ENCODE measurements at places on chromosomes 4 and X.

DNA sequence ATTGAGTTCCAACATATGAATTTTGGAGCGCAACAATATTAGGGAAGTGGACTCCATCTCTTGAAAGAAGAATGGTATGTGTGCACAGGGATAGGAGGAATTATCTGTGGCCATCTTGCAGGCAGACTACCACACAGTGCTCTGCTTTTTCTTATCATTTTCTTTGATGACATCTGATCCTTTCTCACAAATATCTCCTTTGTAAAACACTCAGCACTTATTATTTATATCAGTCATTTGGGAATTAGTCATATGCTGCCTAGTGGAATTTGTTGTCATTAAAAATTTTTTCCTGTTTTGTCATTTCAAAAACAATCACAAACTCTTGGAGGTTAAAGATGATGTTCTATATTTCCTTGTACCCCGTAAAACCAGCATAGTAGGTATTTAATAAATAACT is 444.3 kb upstream of the ATOH1 start:
- no peaks in the 10 kb centered on the region for H3K27me3 ChIP-seq
- DNase-seq: no peak
- no peak overlapping the region for H3K27ac ChIP-seq
- no peak overlapping the region for H3K4me3 ChIP-seq
- no peaks in the 10 kb centered on the region for H3K36me3 ChIP-seq
- no peaks in the 10 kb centered on the region for H3K4me1 ChIP-seq

DNA sequence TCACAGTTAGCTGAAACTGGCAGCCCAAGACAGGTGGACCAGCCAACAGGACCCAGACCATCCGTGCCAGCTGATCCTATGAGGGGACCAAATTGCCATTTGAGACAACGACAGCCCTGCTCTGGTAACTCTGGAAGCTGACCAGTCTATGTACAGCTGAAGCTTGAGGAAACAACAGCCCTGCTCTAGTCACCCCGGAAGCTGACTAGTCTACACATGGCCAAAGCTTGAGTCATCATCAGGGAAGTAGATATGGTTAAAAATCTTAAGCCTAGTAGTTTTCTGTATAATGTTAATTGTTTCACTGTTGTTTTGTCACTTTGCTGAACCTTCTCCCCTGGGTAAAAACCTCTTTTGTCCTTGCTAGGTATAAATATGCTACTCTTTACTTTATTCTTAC is 905.4 kb upstream of the NDST4 start:
- no peaks in the 10 kb centered on the region for H3K27me3 ChIP-seq
- DNase-seq: no peak
- no peaks in the 10 kb centered on the region for H3K4me1 ChIP-seq
- no peak overlapping the region for H3K4me3 ChIP-seq

DNA sequence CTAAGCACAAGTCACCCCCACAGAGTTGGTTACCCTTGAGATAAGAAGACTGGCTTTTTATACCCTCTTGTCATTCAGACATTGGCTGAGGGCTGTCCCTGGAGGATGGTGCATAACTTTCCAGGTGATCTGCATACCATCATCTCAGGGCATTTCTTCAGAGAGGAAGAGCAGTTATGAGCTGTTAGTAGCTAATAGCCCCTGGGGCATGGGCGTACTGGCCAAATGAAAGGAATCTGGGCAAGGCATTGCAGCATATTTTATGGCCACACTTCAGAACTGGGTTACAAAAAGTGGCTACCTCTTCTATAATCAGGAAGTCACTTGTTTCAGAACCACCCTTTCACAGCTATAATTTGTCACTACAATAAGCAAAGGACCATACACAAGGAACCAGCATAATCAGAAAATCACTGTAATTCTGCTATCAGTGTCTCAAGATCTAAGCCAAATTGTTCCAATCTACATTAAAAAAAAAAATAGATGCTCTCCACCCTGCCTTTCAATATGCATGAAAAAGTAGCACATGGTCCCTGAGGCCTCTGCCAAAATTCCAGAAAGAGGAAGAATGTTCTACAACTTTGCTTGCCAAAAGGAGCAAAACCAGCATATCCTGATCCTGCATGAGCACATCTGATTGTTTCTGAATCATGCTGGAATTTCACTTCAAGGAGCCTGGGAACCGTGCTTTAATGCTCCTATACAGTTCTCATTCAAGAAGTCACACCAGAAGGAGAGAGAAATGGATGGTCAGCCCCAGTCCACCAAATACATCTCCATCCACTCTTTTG is 92.0 kb downstream of the TMEM144 start:
- no peak overlapping the region for H3K4me3 ChIP-seq
- H3K27me3 ChIP-seq: no peaks in the 10 kb centered on the region
- no peaks in the 10 kb centered on the region for H3K36me3 ChIP-seq
- H3K27ac ChIP-seq: no peak overlapping the region

- H3K27me3 ChIP-seq: no peaks in the 10 kb centered on the region
- no peaks in the 10 kb centered on the region for H3K4me1 ChIP-seq
- H3K27ac ChIP-seq: no peak overlapping the region
- no peak overlapping the region for H3K4me3 ChIP-seq
- H3K36me3 ChIP-seq: no peaks in the 10 kb centered on the region
Measured at GRCh38 chr4:154140869-154141268, 350.7 kb downstream of the DCHS2 start.

DNA sequence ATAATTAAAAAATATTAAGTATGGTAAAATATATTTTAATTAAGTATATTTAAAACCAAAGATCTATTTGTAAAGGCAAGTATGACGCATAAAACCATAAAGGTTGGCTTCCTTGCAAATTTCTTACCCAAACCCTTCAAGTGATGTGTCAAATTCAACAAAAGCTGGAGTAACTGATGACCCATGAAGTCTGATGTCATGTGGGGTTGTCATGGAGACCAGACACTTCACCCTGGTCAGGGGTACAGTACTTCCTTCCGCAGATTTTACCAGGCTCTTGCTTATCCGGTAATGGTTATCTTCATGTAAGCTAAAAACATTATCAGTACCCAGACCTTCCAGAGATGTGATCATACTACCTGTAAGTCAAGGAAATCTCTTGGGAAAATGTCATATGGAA is 170.1 kb downstream of the WDFY3 start:
- DNase-seq: no peak
- no peaks in the 10 kb centered on the region for H3K27me3 ChIP-seq
- no peak overlapping the region for H3K27ac ChIP-seq
- no peak overlapping the region for H3K4me3 ChIP-seq
- no peaks in the 10 kb centered on the region for H3K4me1 ChIP-seq

DNA sequence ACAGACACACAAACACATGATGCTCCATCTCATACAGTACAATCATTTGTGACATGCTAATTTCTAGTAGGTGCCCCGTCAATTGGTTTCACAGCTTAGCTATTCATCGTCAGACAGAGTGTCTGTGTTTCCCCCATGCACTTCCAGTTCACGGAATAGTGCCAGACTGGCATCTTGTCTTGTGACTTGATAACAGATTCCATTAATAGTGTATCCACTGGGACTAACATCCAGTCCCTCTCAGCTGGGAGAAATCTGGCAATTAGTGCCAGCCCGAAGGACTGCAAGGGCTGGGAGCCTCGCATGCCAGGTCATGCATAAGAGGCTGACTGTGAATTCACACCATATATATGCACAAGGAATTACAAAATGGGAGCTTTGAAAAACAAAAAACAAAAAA is 20.2 kb upstream of the GATB start:
- DNase-seq: no peak
- H3K27me3 ChIP-seq: no peaks in the 10 kb centered on the region
- no peak overlapping the region for H3K27ac ChIP-seq
- no peaks in the 10 kb centered on the region for H3K36me3 ChIP-seq
- H3K4me1 ChIP-seq: no peaks in the 10 kb centered on the region

- no peaks in the 10 kb centered on the region for H3K4me1 ChIP-seq
- no peak overlapping the region for H3K4me3 ChIP-seq
- no peaks in the 10 kb centered on the region for H3K27me3 ChIP-seq
- no peaks in the 10 kb centered on the region for H3K36me3 ChIP-seq
- DNase-seq: no peak
Measured at GRCh38 chr4:14028862-14029261, 401.3 kb upstream of the BOD1L1 start.

DNA sequence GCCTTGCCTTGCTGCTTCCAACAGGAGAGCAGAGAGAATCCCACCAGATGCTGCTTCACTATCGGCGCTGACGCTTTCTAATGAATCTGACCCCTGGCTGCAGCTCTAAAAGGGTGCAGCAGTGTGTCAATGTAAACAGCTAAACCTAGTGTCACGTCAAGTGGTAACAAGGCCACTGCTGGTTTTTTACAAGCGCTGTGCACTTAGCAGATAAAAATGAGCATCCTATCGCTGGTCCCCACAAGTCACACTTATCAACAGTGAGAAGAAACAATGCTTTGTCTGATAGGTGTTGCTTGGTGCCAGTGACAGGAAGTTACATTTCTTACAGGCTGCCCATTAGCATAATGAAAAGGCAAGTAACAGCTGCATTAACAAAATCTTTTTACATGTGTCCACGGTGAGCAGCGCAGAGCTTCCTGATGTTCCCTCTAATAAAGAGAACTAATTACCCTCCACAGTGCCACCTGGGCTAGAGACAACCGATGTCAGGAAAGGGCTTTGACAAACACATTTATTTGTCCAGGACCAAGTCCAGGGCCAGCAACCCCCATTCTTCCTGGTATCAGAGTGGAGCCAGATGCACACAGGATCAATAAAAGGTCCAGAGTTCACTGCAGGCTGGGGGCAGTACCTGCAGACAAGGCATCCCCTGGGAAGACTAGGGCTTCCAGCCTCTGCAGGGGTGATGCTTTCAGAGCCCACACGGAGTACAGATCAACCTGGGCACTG is 176.0 kb downstream of the MGST2 start:
- no peaks in the 10 kb centered on the region for H3K4me1 ChIP-seq
- no peak for DNase-seq
- H3K27ac ChIP-seq: no peak overlapping the region
- H3K27me3 ChIP-seq: no peaks in the 10 kb centered on the region
- no peak overlapping the region for H3K4me3 ChIP-seq

- H3K27ac ChIP-seq: no peak overlapping the region
- H3K27me3 ChIP-seq: no peaks in the 10 kb centered on the region
- H3K4me3 ChIP-seq: no peak overlapping the region
- H3K36me3 ChIP-seq: no peaks in the 10 kb centered on the region
Measured at GRCh38 chr4:42965326-42965725, 72.8 kb downstream of the GRXCR1 start.

GRCh38 chr4:104449537-104449936 is 45.2 kb downstream of the CXXC4 start:
- H3K4me1 ChIP-seq: no peaks in the 10 kb centered on the region
- no peaks in the 10 kb centered on the region for H3K36me3 ChIP-seq
- no peak overlapping the region for H3K27ac ChIP-seq
- H3K27me3 ChIP-seq: no peaks in the 10 kb centered on the region
- DNase-seq: no peak
- H3K4me3 ChIP-seq: no peak overlapping the region

DNA sequence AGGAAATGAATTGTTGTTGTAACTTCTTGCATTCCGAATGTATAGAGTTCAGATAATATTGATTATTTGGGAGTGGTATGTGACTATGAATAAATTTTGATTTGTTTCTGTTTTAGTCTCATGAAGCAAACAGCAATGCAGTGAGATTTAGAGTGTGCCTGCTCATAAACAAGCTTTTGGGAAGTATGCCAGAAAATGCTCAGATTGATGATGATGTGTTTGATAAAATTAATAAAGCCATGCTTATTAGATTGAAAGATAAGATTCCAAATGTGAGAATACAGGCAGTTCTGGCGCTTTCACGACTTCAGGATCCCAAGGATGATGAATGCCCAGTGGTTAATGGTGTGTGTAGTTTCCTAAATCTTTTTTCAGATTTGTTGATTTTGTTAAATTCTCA is 2.0 kb downstream of the NCAPG start:
- no peak for DNase-seq
- H3K27me3 ChIP-seq: no peaks in the 10 kb centered on the region
- no peak overlapping the region for H3K4me3 ChIP-seq
- H3K27ac ChIP-seq: no peak overlapping the region
- H3K36me3 ChIP-seq: no peaks in the 10 kb centered on the region

DNA sequence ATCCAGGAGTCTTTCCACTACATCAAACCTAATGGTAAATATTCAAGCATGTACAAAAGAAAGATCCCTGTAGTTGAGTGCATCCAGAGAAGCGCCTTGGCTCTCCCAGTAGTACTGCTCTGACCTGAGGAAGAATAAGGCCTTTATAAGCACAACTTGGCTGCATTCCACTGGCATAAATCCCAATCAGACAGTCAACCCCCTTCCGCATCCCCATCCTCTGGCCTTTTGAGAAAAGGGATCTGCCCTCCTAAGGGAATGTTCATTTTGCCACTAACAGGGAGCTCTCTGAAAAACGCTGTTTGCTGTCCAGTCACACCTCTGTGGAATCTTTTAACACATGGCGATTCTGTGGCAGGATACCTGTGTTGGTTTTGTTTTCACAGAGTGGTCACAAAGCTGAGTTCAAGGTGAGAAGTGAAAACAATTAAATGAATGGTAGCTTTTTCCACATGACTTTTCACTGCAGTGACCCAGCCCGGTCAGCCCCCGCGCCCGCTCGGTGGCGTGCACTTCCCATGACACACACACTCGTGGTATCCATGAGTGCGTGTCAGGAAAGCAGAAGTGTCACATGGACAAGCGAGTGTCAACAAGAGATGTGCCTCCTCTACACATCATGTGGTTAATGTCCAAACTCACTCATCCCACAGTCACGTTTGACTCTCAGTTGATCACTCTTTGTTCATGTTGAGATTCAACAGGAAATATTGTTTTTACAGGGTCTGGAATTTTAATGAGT is 112.2 kb upstream of the ENPP6 start:
- H3K4me3 ChIP-seq: no peak overlapping the region
- DNase-seq: peak; percentile 75
- peaks cover 4% of the 10 kb centered on the region for H3K4me1 ChIP-seq
- no peaks in the 10 kb centered on the region for H3K36me3 ChIP-seq
- no peak overlapping the region for H3K27ac ChIP-seq

- no peaks in the 10 kb centered on the region for H3K27me3 ChIP-seq
- H3K27ac ChIP-seq: no peak overlapping the region
- H3K36me3 ChIP-seq: no peaks in the 10 kb centered on the region
- DNase-seq: no peak
Measured at GRCh38 chr4:77505958-77506319, 99.7 kb upstream of the CXCL13 start.

GRCh38 chr4:169530048-169530447 is 82.3 kb downstream of the NEK1 start:
- H3K4me3 ChIP-seq: no peak overlapping the region
- no peak for DNase-seq
- no peak overlapping the region for H3K27ac ChIP-seq
- H3K4me1 ChIP-seq: no peaks in the 10 kb centered on the region

GRCh38 chrX:15877380-15877779 is 22.8 kb upstream of the AP1S2 start:
- no peaks in the 10 kb centered on the region for H3K36me3 ChIP-seq
- no peak overlapping the region for H3K27ac ChIP-seq
- H3K4me1 ChIP-seq: no peaks in the 10 kb centered on the region
- no peak for DNase-seq
- H3K4me3 ChIP-seq: no peak overlapping the region

GRCh38 chr4:149158817-149159216 is 656.8 kb downstream of the IQCM start:
- no peaks in the 10 kb centered on the region for H3K4me1 ChIP-seq
- no peak for DNase-seq
- no peaks in the 10 kb centered on the region for H3K36me3 ChIP-seq
- no peak overlapping the region for H3K27ac ChIP-seq

Data from ascending aorta (tissue), 2 donors.